Pons (tissue), 1 donor: ENCODE measurements at places on chromosomes 3 and 15.

- no peak for DNase-seq
Observed at GRCh38 chr15:79919749-79920511, 23.1 kb upstream of the MTHFS start.

- DNase-seq, result peak; percentile 28
Observed at GRCh38 chr3:83956431-83956830, 1002.4 kb upstream of the CADM2 start.

DNA sequence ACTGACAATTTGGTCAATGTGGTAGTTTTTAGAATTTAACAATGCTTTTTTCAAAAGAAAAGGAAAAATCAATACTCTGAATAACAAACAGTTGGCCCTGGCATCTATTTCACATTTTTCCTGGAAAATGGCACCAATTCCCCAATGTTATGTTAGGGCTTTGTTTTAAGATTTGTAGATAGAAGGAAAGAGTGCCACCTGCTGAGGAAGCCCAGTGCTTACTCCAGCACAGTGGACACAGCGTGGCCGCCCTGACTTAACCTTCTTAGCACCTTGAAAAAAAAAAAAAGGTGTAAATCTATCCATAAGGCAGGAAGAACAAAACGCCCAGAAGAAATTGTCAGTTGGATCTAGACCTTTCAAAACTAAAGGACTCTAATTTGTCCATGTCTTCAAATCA lies 110.7 kb upstream of the CNTN4 start:
- DNase-seq, result peak; percentile 28

GRCh38 chr15:63196842-63197241 lies 7.4 kb downstream of the RAB8B start:
- DNase-seq, result no peak

DNA sequence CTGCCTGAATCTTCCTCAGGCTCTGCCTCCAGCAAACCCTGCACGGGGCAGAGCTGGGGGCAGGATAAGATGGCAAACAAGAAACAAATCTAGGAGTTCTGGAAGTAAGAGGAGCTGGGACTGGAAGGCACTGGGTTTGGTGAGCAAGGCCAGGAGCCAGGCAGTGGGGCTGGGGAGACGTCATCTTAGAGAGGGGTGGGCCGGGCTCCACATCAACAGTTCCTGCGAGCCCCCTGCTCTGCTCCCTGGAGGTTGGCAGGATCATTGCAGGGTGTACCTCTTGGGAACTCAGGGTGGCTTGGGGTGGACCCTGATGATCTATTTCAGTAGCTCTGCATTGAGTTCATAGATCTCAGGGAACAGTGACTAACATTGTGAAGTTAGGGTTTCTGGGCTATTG lies 87.3 kb upstream of the PRR23E start:
- DNase-seq, result no peak

DNA sequence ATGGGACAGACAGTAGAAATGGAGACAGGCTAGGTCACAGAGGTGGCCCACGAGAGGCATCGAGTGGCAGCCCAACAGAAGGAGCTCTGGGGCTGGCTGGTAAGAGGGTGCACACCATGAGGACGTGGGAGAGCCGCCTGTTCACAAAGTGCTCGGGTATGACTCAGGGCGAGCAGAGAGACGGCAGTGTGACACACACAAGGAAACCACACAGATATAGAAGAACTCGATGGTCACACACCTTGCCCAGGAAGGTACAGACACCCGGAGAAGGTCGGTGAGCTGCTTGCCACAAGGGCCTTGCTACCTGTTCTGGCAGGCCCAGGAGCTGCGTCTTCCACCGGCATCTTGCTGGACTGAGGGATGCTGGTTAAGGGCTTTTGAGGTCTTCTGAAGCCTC lies 50.2 kb downstream of the CA12 start:
- no peak for DNase-seq

DNA sequence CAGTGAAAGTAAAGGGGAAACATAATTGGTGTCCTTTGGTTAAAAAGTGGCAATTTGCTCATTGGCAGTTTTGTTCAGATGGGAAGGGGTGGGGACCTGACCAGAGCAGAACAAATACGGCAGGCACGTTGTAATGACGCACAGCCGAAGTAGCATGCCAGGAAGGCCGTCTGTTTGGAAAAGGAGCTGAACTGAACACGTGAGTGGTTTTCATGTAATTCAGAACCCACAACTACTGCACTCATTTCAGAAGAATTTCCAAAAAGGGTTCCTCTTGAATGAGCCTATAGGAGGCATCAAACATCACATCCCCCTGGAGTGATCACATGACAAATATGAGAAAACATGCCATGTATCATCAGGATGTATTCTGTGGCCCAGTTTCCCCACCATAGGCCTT lies 42.9 kb upstream of the LMCD1 start:
- no peak for DNase-seq

GRCh38 chr3:4724051-4724629 lies 231.0 kb downstream of the ITPR1 start:
- DNase-seq, result no peak

- peak; percentile 82 for DNase-seq
Observed at GRCh38 chr3:120561251-120562045, 34.7 kb upstream of the NDUFB4 start.

- no peak for DNase-seq
Observed at GRCh38 chr15:77144026-77144425, 73.1 kb upstream of the TSPAN3 start.

- no peak for DNase-seq
Observed at GRCh38 chr3:37937156-37937555, 53.4 kb upstream of the VILL start.

- no peak for DNase-seq
Observed at GRCh38 chr3:59001675-59002074, 48.1 kb downstream of the CFAP20DC start.

GRCh38 chr15:59298225-59298853 lies 74.3 kb downstream of the MYO1E start:
- no peak for DNase-seq

GRCh38 chr15:64845183-64845611 lies 3.5 kb downstream of the PLEKHO2 start:
- DNase-seq, result peak; percentile 70

DNA sequence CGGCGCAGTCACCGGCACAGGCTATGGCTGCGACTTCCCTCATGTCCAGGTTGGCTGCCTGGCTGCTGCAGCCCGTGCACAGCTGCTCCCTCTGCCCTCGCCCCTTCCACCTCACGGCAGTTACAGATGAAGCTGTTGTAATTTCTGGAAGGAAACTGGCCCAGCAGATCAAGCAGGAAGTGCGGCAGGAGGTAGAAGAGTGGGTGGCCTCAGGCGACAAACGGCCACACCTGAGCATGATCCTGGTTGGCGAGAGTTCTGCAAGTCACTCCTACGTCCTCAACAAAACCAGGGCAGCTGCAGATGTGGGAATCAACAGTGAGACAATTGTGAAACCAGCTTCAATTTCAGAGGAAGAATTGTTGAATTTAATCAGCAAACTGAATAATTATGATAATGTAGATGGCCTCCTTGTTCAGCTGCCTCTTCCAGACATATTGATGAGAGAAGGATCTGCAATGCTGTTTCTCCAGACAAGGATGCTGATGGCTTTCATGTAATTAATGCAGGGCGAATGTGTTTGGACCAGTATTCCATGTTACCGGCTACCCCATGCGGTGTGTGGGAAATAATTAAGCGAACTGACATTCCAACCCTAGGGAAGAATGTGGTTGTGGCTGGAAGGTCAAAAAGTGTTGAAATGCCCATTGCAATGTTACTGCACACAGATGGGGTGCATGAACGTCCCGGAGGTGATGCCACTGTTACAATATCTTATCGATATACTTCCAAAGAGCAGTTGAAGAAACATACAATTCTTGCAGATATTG lies 13.2 kb upstream of the GNB4 start:
- DNase-seq, result no peak

DNA sequence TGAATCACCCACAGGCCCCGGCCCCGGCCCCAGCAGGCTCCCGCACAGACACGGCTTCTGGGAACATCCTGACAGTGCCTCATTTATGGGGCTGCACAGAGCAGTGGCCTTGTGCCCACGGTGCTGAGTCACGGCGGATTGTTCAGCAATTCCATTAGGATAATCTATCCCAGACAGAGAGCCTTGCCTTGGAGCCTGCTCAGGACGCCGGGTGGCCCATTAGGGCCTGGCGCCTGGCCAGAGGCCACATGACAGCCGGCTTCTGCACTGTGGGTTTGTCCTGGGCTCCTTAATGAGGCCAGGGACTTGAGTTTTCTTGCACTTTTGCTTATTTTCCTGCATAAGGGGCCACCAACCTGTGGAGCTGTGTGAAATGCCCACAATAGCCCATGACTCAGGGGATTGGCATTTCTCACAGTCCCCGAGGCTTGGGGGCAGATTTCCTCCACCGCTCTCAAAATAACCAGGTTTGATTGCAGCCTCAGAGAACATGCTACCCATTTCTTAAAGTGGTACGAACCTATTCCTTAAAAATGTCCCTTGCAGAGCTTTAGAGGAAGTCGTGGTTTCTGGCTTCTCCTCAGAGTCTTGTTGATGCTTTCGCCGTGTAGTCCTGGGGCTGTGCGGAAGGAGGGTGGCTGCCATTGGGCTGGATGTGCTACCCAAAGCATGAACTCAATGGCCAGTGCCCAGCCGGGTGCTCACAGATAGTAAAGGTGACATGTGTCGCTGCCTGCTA lies 19.0 kb downstream of the SYNM start:
- DNase-seq, result peak; percentile 96

DNA sequence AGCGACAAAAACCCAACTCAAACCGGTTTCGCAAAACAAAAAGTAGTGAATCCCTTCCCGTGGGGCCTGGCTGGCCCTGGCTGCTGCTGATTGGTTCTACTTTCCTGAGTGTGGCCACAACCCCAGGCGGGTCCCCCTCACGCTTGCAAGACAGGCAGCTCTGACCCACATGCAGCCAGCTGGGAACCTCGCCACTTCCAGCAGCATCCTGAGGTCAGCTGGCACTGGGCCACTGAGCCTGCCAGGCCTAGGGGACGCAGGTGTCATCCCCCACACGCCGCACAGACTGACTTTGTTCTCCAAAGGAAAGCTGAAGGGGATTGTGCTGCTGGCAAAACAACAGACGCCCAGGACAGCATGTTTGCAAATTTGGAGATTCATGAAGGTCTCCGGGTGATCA lies 111.1 kb downstream of the TPRA1 start:
- DNase-seq, result no peak

GRCh38 chr15:22949074-22949547 lies 31.1 kb downstream of the CYFIP1 start:
- DNase-seq, result no peak

- peak; percentile 28 for DNase-seq
Observed at GRCh38 chr3:55160241-55160983, 232.6 kb upstream of the LRTM1 start.

- DNase-seq, result no peak
Observed at GRCh38 chr3:166282931-166283330, 445.7 kb upstream of the BCHE start.
